HFFc6 (cell line): ENCODE measurements at places on chromosomes 6 and 20. TPM values are rescaled to one million over a fixed set of nuclear protein-coding genes. Genes with fewer than 3 reads are reported as not detected.

DNA sequence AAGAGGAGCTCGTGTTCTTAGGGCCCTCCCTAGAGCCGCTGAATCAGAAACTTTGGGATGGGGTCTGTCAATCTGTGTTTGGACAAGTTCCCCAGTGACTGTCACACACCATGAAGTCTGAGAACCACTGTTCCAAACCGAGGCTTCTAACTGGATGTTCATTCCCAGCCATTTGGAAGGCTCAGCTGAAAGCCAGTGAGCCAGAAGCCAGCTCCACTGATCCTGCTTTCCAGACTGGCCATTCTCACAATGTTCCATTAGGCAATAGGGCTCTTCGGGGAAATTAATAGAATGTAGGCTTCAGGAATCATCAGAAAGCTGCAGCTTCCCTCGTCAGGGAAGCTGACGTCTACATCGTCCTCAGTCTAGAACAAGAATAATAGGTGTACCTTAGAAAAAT is 90.8 kb upstream of the QKI start:
- DNase-seq, result no peak

DNA sequence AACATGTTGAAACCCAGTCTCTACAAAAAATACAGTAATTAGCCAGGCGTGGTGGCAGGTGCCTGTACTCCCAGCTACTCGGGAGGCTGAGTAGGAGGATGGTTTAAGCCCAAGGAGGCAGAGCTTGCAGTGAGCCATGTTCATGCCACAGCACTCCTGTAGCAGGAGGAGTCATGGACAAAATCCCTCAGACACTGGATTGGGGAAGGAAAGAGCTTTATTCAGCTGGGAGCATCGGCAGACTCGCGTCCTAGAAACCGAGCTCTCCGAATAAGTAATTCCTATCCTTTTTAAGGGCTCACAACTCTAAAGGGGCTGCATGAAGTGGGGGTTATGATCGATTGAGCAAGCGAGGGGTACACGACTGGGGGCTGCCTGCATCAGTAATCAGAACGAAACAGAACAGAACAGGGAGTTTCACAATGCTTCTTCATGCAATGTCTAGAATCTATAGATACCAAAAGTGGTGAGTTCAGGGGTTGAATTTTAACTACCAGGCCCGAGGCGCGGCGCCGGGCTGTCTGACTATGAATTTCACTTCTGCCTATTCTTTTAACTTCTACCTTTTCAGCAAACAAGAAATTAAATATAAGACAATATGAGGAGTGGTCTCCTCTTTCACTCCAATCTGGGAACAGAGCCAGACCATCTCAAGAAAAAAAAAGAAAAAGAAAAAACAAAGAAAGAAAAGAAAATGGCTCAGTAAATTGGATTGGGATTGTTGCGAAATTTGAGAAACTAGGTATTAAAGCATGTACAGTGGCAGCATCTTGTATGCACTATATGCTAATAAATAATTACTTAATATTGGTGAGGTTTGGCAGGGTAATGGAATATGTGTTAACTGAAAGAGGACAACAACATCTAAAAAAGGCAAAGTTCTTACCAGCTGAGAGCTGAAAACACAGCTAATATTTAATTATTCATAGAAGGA is 23.6 kb downstream of the HMGN4 start:
- DNase-seq, result no peak

- no peak for DNase-seq
Observed at GRCh38 chr6:144630857-144631256, 345.7 kb downstream of the UTRN start.

- DNase-seq, result no peak
Observed at GRCh38 chr6:13359287-13359686, 30.9 kb upstream of the TBC1D7 start.

- DNase-seq, result no peak
Observed at GRCh38 chr6:130245267-130245666, 22.5 kb upstream of the SAMD3 start.

PRKN gene
- not detected in 2 replicates for total RNA-seq

ZFP64 gene
- total RNA-seq, result 23.5 to 26.7 TPM (median 24.3 TPM) in 3 replicates
